Endothelial cell (in vitro differentiated cells): ENCODE measurements at places on chromosomes 3 and 15. TPM values are rescaled to one million over a fixed set of nuclear protein-coding genes. Genes with fewer than 3 reads are reported as not detected.

GRCh38 chr3:188822411-188822810, 349.4 kb upstream of the TPRG1 start:
- peaks cover 30% of the 10 kb centered on the region for H3K4me1 ChIP-seq
- H3K27me3 ChIP-seq, result no peaks in the 10 kb centered on the region
- H3K36me3 ChIP-seq, result no peaks in the 10 kb centered on the region
- H3K4me3 ChIP-seq, result no peak overlapping the region
- H3K27ac ChIP-seq, result no peak overlapping the region
- DNase-seq, result no peak

DNA sequence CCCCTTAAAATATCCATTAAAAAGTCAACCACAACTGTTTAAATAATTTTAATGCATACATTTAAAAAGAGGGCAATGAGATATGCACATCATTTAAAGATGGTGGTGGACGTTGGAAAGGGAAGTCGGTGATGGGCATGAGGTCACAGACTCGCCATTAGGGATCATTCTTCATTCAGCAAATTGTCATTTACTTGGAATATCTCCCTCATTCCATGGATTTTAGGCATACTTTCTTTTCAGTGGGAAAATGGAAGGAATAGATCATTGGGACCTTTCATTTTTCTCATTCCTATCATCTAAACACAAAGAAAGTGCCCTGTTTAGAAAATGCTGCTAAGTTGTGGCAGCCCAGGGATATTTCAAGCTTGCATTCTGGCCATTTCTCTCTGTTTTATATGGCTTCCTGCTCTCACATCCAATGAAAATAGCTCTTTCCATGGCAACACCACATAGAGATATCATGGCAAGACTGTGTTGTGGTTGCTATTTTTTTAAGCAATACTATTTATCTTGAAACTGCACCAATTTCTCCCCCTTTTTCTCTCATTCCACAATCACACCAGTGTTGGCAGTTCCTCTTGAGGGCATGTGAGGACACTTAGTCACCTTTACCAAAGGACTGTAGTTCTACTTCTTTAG, 40.7 kb upstream of the LMCD1 start:
- H3K4me3 ChIP-seq, result no peak overlapping the region
- no peaks in the 10 kb centered on the region for H3K36me3 ChIP-seq
- DNase-seq, result no peak
- no peaks in the 10 kb centered on the region for H3K27me3 ChIP-seq
- H3K27ac ChIP-seq, result no peak overlapping the region

DNA sequence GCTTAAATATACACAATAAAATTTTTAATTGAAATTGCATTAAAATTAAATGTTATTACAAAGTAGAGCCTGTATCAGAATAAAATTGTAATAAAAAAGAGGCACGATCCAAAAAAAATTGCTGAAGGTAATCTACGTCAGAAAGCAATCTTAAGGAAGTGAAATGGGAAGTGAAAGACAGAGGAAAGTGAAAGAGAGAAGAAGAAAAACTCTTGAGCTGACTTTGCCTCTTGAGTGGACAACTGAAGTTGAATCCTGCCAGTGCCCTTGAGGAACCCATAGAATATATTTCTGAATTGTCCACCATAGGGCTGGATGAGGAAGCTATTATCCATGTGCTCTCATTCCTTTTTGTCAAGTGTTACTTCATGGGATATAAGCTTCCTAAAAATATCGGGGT, 285.1 kb upstream of the STAC start:
- H3K4me1 ChIP-seq, result no peaks in the 10 kb centered on the region
- H3K36me3 ChIP-seq, result no peaks in the 10 kb centered on the region
- DNase-seq, result no peak
- H3K4me3 ChIP-seq, result no peak overlapping the region

DNA sequence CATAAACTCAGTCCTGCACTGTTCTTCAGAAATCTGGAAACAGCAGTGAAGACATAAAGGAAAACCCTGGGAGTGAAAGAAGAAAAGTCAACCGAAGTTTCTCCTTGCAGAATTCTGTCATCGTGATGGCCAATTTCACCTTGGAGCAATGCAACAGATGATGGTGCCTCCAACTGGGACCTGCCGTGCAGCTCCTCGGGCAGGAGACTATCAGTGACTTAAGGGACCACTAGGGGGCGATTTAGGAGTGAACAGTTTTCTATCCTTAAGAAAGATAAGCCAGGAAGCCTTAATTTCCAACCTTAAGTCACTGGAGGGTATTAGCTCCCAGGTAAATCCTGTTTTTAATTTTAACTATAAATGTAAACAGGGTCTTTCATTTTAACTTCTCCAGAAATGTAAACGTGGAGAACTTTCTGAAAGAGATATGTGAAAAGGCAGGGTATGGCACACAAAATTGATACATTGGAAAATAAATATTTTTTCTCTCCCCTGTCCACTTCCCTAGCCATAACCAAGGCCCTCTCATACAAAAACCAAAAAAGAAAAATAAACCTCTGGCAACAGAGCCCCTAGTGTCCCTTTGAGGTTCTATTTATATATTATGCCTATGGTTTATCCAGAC, 116.3 kb downstream of the PDZRN3 start:
- H3K4me3 ChIP-seq, result no peak overlapping the region
- H3K27ac ChIP-seq, result no peak overlapping the region
- no peaks in the 10 kb centered on the region for H3K27me3 ChIP-seq

- H3K36me3 ChIP-seq, result no peaks in the 10 kb centered on the region
- no peak for DNase-seq
- no peaks in the 10 kb centered on the region for H3K27me3 ChIP-seq
Measured at GRCh38 chr15:20659265-20659664, 117.7 kb upstream of the GOLGA6L6 start.

- no peak for DNase-seq
- H3K27ac ChIP-seq, result peak overlapping the region; percentile 82
- H3K4me1 ChIP-seq, result peaks cover 34% of the 10 kb centered on the region
- peaks cover 3% of the 10 kb centered on the region for H3K36me3 ChIP-seq
- H3K27me3 ChIP-seq, result peaks cover 12% of the 10 kb centered on the region
- H3K4me3 ChIP-seq, result peak overlapping the region; percentile 93
Measured at GRCh38 chr15:75639191-75639708, 774 bp downstream of the IMP3 start.

GRCh38 chr3:129593230-129593594, 13.3 kb downstream of the PLXND1 start:
- H3K27me3 ChIP-seq, result peaks cover 8% of the 10 kb centered on the region
- peak overlapping the region; percentile 53 for H3K4me3 ChIP-seq
- peaks cover 69% of the 10 kb centered on the region for H3K4me1 ChIP-seq
- peak overlapping the region; percentile 87 for H3K27ac ChIP-seq

DNA sequence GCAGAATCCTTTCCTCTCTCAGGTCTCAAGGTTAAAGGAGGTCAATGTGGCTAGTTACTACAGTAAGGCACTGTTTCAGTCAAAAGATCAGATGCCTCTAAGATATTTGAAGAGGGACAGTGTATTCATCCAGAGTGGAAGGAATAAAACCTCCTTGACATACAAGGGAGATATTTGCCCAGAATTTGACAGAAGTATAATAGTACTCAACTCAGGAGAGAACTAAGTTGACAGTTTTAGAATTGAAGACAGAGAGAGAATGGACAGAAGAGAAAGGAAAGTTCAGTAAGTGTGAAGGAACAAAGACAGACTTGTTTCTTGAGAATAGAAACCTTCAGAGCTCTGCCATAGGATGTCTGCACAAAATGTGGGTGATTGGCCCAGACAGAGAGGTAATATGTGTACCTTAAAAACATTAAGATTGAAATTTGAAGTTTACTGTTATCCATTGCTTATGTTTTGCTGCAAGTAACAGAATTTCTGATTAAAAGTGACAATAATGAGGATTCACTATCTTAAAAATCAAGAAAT, 507.1 kb downstream of the IGSF11 start:
- no peak overlapping the region for H3K4me3 ChIP-seq
- H3K4me1 ChIP-seq, result no peaks in the 10 kb centered on the region
- no peaks in the 10 kb centered on the region for H3K36me3 ChIP-seq
- no peak overlapping the region for H3K27ac ChIP-seq
- no peak for DNase-seq

DNA sequence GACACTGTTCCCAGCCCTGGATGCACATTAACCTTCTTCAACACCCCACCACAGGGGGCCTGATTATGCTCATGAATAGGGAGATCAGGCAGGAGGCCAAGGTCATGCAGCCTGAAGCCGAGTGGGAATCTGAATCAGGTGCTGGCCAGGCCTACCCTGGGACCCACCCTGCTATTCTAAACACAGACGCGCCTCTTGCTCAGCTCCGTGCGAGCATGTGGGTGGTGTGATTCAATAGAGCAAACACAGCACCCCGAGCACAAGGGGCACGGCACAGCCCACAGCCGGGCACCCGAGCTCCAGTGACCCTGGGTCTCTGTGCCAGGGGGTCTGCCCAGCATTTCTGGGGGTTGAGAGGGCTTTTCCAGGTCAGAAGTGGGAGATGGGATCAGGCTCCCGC, 24.6 kb upstream of the GRIP2 start:
- no peaks in the 10 kb centered on the region for H3K4me1 ChIP-seq
- no peak overlapping the region for H3K4me3 ChIP-seq
- H3K36me3 ChIP-seq, result no peaks in the 10 kb centered on the region
- no peak overlapping the region for H3K27ac ChIP-seq

DNA sequence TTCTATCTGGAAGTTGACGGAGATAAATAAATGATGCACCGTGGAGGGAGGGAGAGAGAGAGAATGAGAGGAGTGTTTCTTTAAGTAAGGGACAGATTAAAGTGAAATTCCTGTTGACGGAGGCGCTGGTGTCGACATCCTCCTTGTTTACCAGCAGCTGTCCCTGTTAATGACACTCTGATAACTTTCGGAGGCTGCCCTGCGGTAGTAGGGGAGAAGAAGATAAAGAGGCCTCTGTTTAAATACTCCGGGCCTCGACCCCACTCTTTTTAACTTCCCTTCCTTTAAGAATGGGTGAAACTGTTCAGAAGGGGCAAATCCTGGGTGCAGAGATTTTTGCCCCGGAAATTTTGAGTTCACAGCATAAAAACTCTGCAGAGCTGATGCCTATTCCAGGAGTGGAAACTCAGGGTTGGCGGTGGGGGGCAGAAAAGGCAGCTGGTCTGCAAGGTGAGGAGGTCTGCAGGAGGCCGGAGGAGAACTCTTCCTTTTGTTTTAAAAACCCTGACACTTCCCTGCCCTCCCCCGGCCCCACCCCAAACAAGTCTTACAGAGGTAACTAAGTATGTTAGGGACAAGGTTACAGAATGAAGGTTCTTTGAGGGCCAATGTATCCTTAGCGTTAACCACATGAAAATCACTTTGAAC, 276.6 kb upstream of the NR2F2 start:
- H3K27ac ChIP-seq, result no peak overlapping the region
- H3K36me3 ChIP-seq, result no peaks in the 10 kb centered on the region
- peak overlapping the region; percentile 48 for H3K4me3 ChIP-seq
- DNase-seq, result no peak
- H3K4me1 ChIP-seq, result peaks cover 6% of the 10 kb centered on the region

The TTC23 gene
- 24.3 TPM for total RNA-seq

The WNT5A gene
- total RNA-seq, result 9.7 TPM

The TAGLN3 gene
- total RNA-seq, result 0.72 TPM

The TM4SF4 gene
- 0.67 TPM for total RNA-seq

The ACTRT3 gene
- 2.6 TPM for total RNA-seq

The SCAMP2 gene
- total RNA-seq, result 56.1 TPM

The MED12L gene
- total RNA-seq, result 4.4 TPM

The DUOX1 gene
- not detected for total RNA-seq

The C3orf18 gene
- 4.0 TPM for total RNA-seq
